ENCODE measurements at places on chromosomes 1 and 21.

DNA sequence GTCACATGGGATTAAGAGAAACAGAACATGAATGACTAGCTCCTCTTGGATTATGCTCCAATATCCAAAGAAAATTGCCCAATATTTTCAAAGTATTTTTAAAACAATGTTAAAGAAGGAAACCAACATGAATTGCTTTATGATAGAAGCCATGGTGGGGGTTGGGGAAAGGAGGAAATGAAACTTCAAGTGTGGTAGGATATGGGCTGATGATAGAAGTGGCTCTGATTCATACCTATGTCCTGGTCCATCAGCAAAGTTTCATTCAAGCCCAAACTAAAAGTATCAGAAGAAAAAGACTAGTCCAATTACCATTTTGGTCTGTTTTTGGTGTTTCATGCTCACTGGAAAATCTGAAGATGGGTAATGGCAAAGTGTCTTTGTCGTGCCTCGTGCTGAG, 104.2 kb upstream of the PROX1 start:
- no peak for DNase-seq

- DNase-seq, result no peak
Measured at GRCh38 chr1:40539338-40539737, 7.9 kb downstream of the ZNF684 start.

DNA sequence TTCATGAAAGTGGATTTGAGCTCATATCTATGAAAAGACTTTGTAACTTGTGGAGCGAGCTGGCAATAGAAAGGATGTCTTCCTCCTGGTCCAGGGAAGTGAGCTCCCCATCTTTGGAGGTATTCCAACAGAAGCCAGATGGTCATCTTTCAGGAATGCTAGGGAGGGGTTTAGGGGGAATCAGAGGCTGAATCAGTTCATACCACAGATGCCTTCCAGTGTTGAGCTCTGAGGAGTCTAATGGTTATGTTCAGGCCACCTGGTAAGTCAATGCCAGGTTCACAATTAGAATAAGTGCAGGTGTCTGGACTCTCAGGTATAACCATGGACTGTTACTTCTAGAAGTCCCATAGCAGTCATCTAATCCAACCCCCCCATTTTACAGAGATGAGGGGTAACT, 119.1 kb downstream of the ACTL8 start:
- no peak for DNase-seq

DNA sequence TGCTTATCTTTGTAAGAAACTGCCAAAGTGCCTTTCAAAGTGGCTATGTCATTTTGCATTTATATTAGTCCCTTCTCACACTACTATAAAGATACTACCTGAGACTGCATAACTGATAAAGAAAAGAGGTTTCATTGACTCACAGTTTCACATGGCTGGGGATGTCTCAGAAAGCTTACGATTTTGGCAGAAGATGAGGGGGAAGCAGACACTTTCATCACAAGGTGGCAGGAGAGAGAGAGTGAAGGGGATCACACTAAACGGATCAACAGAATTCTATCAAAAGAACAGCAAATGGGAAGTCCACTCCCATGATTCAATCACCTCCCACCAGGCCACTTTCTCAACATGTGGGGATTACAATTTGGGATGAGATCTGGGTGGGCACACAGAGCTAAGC, 1352.0 kb upstream of the B3GALT2 start:
- no peak for DNase-seq

DNA sequence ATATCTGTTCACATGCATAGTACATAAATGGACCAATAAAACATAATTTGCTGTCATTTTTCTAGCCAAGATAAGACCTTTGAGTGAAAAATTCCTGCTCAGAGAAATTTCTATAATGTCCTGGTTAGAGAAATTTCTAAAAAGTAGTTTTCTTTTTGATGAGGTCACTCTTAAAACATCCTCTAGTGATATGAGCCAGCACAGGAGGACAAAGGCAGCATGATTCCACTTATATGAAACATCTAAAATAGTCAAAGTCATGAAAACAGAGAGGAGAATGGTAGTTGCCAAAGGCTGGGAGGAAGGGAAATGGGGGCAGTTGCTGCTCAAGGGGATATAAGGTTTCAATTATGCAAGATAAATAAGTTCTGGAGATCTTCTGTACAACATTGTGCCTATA, 239.4 kb downstream of the BACH1 start:
- no peak for DNase-seq

- DNase-seq, result no peak
Measured at GRCh38 chr1:173354937-173355280, 122.2 kb upstream of the PRDX6 start.

DNA sequence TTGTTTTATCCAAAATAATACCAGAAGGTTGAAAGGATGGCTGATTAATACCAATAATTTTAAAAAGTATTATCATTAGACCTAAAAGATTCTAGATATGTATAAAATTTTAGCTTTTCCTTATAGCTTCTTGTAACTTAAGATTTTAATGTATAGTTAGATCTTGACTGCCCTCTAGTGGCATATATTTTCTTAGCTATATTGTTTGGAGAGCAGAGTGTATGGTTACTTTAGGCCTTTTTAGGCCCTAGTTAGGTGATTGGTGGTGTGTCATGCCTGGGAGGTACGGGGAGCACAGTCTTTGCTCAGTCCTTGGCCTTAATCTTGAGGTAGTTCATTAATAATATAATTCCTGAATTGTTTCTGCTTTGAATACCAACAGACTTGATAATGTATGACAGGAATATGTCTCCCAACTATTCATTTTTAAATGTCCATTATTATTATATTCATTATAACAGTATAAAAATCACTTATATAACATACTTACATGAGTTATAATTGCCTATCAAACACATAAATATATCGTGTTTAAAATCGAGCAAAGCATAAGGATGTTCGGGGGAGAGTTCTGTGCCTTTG, 328.4 kb downstream of the ZP4 start:
- no peak for DNase-seq

GRCh38 chr1:247338723-247339275, 7.1 kb upstream of the ZNF496 start:
- no peak for DNase-seq

- no peak for DNase-seq
Measured at GRCh38 chr21:29940991-29941390, 1.2 kb upstream of the GRIK1 start.

- DNase-seq, result no peak
Measured at GRCh38 chr1:156852418-156852874, 6.5 kb downstream of the INSRR start.

DNA sequence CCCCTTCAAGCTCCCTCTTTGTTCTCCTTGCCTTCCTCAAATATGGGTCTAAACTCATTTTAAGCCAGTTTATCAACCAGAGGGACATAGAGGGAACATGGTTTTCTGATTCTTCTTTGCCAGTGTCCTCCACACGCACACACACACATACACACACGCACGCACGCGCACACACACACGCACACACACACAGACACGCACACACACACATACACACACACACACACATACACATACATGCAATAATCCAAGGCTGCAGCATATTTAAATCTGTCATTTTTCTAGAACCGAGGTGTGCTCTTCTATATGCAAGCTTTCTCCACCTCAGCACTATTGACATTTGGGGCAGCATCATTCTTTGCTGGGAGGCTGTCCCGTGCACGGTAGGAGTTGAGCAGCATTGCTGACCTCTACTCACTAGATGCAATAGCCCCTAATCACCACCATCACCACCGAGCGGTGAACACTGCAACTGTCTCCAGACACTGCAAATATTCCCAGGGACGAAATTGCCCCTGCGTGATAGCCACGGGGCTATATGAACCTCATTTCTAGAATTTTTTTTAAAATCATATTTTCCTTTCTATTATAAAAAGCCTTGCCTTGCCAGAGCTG, 8.0 kb downstream of the TNFRSF9 start:
- no peak for DNase-seq

DNA sequence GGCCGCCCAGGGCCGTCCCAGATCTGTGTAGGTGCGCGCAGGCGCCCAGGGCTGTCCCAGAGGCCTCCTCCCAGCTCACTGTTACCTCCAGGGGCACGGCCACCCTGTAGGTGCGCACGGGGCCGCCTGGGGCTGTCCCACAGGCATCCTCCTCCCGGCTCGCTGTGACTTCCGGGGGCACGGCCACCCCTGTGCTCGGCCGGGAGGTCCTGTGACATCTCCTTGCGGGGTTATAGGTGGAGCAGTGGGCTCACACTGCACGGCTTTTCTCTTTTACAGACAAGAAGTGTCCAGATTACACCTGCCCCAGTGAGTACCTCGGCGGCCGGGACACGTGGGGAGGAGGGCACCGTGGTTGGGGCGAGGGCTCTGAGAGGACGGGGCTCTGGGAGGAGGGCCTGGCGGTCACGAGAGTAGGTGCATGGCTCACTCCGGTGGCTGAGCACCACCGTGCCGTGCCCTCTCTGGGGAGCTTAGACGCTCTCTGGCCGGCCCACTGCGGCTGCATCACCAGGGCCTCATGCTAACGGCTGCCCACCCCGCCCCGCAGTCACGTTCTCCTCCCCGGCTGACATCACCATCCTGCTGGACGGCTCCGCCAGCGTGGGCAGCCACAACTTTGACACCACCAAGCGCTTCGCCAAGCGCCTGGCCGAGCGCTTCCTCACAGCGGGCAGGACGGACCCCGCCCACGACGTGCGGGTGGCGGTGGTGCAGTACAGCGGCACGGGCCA, 21.4 kb downstream of the COL6A1 start:
- DNase-seq, result no peak

GRCh38 chr1:31866450-31867032, 50.7 kb upstream of the SPOCD1 start:
- DNase-seq, result no peak

GRCh38 chr1:160826546-160826945, 30.6 kb downstream of the LY9 start:
- DNase-seq, result no peak

DNA sequence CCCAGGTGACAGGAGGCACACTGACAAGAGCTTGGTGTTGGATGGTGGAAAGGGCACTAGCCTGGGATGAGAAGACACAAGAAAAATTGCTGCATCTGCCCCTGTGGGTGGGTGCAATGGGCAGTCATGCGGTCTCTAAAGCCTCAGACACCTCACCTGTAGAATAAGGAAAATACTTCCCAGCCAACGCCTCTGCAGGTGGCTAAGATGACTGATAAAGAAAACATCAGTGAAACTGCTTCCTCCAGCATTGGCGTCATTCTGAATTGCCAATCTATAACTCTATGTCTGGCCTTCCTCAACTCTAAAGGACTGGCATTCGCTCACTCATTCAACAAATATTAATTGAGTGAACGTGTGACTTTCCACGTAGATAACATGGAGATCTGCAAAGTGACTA, 100.4 kb upstream of the F3 start:
- DNase-seq, result no peak

DNA sequence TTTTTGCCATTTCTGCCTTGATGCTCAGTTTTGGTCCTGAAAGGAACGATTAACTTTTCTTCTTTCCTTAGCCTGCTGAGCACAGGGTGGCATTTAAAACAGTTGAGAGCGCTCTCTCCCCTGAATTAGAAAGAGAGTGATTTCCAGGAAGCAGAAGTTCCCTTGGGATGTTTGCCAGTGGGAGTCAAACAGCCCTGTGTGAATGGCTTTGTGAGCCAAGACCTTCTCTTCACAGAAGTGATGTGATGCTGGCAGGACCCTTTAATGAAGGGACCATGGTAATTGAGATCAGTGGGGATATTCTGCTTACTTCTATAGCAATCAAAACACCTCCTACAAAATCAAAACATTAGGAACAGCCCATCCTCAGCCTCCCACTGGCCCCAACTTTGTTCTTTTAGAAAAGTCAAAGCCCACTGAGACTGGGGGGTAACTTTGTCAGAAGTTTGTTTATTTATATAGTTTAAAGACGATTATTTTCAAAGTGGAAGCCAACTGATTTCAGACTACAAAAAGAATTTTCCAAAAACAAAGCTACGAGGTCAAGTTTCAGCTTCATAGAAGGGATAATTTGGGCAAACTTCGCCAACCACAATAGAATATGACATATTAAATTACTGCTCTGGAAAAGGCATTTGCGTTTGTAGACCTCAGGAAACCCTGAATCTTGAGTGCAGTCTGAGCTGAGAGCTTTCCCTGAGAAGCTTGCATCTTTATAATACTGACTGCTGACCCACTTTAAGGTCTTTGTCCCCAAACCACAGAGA, 122.7 kb downstream of the GABPA start:
- DNase-seq, result no peak

DNA sequence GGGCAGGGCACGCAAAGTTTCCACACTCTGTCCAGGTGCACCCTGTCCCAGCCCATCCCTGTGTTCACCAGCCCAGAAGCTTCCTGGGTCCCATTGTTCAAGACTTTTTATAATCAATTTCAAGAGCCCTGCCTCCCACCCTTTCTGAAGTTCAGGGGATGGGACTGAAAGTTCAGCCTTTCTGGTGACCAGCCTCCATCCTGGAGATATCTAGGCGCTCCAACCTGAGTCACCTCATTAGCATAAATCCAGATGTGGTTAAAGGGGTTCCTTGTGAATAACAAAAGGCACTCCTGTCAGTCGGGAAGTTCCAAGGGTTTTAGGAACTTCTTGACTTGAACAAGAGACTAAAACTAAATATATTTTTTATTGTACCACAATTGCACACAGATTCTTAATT, 48.4 kb upstream of the RAP1A start:
- DNase-seq, result no peak

All from GM19239 (cell line).